ENCODE measurements at places on chromosomes 11 and 22.

DNA sequence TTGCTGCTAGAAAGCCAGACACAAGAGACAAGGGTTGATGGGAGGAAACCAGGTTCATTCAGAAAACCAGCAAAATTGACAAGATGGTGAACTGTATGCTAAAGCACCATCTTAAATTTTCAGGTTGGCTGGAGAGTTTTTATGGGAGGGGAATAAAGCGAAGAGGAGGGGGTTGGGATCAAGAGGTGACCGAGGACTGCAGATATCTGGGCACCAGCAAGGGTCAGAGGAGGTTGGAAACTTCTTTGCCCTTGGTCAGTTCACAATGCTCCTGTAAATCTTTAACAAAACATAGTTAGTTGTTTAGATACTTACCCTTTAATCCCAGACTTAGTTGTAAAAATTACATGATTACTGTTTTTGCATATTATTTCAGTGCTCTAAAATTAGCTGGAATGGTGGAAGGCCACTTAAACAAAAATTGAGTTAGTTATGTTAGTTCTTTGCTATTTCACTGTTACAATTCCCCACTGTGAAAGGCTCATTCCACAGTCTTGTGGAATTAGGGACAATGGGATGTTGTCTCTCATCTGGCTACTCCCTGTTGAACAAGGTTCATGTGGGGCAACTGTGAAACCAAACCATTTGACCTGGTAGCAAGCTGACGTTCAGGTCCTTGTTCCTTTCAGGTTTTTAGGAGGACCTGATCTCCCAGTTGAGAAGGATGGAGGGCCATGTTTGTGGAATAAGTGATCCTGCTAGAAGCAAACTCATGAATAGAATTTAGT lies 30.6 kb upstream of the QSER1 start:
- DNase-seq: no peak

- no peak for DNase-seq
Measured at GRCh38 chr11:2277008-2277346, 6.6 kb upstream of the ASCL2 start.

GRCh38 chr11:120208001-120208441 lies 2.8 kb upstream of the OAF start:
- DNase-seq: no peak

DNA sequence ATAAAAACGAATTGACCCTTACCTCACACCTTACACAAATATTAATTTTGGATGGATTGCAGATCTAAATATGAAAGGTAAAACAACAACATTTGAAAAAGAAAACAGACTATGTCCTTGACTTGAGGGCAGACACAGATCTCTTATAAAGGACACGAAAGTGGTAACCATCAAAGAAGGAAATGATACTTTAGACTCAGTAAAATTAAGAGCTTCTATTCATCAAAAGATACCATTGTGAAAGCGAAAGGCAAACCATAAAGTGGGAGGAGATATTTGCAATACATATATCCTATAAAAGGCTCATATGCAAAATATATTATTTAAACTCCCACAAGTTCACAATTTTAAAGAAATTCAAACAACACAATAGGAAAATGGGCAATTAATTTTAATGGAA lies 5.0 kb downstream of the HEPACAM start:
- no peak for DNase-seq

DNA sequence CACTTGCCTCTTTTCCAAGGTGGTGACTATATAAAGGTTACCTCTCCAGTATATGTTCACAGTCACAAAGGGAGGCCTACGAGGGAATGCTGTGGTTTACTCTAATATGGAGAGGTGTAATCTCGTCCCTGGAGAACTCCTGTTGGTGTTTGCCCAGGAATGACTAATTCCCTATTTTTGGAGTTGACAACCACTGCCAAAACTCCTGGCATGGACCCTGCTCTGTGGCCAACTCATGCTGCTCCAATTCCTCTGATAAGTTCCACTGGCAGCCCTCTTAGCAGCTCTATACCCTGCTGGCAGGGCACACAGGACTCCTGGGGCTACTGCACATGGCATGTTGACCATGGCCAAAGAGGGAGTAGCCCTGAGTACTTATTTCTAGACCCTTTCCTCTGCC lies 418.7 kb upstream of the ANO5 start:
- DNase-seq: no peak

GRCh38 chr11:61842528-61842820 lies 14.4 kb downstream of the FADS2 start:
- no peak for DNase-seq

DNA sequence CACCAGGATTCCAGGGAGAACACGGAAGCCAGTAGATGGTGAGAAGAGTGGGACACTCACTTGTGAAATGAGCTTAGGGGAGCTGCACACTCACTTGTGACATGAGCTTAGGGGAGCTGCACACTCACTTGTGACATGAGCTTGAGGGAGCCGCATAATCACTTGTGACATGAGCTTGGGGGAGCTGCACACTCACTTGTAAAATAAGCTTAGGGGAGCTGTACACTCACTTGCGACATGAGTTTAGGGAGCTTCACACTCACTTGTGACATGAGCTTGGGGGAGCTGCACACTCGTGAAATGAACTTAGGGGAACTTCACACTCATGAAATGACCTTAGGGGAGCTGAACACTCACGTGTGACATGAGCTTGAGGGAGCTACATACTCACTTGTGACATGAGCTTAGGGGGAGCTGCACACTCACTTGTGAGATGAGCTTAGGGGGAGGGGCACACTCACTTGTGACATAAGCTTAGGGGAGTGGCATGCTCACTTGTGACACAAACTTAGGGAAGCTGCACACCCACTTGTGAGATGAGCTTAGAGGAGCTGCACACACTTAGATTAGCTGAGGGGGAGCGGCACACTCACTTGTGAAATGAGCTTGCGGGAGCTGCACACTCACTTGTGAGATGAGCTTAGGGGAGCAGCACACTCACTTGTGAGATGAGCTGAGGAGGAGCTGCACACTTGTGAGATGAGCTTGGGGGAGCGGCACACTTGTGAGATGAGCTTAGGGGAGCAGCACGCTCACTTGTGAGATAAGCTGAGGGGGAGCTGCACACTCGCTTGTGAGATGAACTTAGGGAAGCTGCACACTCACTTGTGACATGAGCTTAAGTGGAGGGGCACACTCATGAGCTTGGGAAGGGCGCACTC lies 59.0 kb downstream of the NCAPD3 start:
- DNase-seq: no peak

DNA sequence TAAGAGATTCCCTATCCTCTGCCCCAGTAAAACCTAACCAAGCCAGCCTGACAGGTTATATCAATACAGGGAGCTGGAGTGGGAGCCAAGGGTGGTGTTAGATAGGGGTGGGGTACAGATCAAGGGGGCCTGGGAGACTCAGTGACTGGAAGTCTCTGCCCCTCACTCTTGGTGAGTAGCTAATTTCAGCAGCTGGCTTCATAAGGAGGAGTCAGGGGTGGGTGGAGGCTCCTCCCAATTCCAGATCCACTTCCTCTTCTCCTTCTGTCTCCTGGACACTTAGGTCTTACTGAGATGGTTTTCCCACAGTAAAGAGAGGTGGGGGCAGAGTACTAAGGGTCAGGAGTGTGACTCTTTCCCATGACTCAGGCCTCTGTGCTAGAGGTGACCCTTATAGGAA lies 1.1 kb upstream of the VSIG2 start:
- DNase-seq: no peak

- DNase-seq: no peak
Measured at GRCh38 chr11:128315933-128316332, 271.4 kb downstream of the ETS1 start.

GRCh38 chr11:11391796-11392463 lies 38.9 kb upstream of the CSNK2A3 start:
- DNase-seq: no peak

DNA sequence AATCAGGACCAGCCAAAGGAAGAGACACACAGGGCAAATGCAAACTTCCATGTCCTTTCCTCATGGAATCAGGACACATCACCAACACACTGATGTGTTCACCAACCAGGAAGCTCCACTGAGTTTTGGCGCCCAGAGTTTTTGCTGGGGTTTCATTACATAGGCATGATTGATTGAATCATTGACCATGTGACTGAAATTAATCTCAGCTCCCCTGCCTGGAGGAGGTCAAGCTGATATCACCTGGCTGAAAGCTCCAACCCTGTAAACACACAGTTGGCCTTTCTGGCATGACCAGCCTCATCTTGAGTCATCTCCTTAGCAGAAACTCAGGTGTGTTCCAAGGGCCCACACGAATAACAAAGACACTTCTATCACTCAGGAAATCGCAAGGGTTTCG lies 133.2 kb downstream of the TRIM29 start:
- no peak for DNase-seq

DNA sequence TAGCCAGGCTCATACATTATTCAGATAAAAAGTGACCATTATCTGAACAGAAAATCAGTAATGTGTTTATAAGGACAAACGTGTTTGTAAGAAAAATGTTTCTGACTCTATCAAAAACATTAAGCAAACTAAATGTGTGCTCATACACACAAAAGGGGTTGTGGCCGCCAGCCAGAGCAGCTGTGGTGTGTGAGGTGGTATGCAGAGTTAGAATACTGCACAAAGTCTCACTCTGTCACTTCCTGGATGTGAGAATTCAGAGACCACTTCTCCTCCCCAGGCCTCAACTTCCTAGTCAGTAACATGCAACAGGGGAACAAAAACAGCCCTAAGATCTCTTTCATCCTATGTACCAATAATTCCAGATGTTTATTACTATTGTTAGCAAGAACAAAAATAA lies 9.4 kb downstream of the OR5B21 start:
- no peak for DNase-seq

DNA sequence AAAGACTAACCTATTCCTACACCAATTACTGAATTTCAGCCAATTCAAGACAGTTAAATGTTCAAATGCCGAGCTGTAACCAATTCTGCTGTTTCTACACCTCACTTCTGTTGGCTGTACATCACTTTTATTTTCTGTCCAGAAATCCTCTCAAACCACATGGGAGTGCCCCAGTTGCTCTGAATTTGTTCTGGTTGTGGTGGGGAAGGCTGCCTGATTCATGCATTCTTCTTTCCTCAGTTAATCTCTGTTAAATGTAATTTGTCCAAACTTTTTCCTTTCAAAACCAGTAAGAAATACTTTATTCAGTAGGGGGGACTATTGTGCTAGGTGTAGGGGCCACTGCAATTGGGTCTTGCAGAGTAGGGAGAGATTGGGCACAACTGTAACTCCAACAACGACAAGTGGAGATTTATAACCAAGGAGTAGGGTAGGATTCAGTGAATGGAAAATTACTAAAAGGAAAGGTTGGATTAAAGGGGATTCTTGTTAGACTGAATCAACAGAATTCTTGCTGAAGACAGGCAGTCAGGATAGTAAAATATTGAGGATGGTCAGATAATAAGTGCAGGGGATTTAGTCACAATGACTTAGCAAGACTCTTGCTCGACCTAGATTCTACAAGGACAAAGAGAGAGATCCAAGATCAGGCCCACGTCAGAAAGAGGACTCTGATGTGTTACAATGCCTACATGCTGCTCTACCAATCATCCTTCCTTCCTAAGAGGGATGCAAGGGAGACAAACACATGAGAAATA lies 593.5 kb upstream of the FAT3 start:
- no peak for DNase-seq

DNA sequence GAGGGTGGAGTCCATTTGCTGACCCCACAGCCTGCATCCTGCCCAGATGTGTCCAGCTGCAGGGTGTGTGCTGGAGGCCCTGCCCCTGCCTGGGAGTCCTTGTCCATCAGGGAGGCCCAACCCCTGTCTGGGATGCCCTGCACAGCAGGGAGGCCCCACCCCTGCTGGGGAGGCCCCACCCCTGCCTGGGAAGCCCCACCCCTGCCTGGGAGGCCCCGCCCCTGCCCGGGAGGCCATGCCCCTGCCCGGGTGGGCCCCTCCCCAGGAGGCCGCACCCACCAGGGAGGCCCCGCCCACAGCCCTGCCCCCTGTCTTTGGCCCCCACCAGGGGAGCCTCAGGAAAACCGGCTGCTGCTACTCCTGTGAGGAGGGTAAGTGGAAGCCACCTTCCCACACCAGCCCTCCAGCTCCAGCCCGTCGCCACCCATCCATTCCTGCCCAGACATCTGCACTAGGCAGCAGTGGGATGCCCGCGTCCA lies 37.2 kb downstream of the MUC5B start:
- peak; percentile 18 for DNase-seq

GRCh38 chr22:23713696-23714595 lies 23.1 kb downstream of the RGL4 start:
- DNase-seq: no peak

GRCh38 chr11:33324302-33324985 lies 67.3 kb downstream of the HIPK3 start:
- no peak for DNase-seq

GRCh38 chr11:71201936-71202597 lies 50.3 kb downstream of the SHANK2 start:
- DNase-seq: no peak

GRCh38 chr11:12380565-12381325 lies 3.4 kb downstream of the PARVA start:
- DNase-seq: no peak

- DNase-seq: no peak
Measured at GRCh38 chr11:116986521-116987105, 111.6 kb downstream of the SIK3 start.

GRCh38 chr11:116055064-116055463 lies 550.8 kb upstream of the CADM1 start:
- DNase-seq: no peak

GRCh38 chr22:44702479-44703198 lies 635 bp downstream of the PRR5 start:
- no peak for DNase-seq

GRCh38 chr11:108193725-108194124 lies 28.7 kb downstream of the NPAT start:
- no peak for DNase-seq

DNA sequence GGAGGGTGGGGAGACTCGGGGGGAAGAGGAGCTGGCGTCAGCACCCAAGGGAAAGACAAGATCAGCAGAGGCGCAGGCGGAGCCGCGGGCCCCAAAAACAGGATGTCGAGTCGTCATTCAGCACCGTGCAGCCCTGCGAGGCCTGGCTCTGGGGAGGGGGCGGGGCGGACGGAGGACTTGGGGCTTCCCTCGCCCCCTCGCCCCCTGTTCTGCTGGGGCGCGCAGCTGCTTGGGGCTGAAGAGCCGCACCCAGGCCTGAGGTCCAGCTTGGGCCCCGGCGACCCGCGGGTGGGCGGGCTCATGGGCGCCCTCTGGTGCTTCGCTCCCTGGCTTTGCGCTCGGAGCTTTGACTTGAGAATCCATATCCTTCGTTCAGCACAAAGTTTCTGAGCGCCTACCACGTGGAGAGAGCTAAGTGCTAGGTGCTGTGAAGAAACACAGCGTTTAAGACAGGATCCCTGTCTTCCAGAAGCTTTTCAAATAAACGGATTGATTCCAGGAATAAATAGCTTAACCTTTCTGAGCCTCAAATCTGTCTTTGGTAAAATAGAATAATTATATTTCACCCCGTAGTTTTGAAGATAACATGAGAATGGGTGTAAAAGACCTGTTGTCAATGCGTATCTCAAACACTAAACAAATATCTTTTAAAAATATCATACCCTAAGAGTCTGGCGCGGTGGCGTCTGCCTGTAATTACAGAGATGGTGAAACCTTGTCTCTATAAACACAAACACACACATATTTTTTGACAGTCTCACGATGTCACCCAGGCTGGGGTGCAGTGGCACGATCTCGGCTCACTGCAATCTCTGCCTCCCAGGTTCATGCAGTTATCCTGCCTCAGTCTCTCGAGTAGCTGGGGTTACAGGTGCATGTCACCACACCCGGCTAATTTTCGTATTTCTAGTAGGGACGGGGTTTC lies 929 bp upstream of the RHOG start:
- DNase-seq: peak; percentile 81

- no peak for DNase-seq
Measured at GRCh38 chr11:47573321-47573720, 5.4 kb downstream of the KBTBD4 start.
